ENCODE measurements at places on chromosomes 2 and 18.
A peak's percentile ranks its signal among the peaks of the same experiment; 100 is the strongest.

DNA sequence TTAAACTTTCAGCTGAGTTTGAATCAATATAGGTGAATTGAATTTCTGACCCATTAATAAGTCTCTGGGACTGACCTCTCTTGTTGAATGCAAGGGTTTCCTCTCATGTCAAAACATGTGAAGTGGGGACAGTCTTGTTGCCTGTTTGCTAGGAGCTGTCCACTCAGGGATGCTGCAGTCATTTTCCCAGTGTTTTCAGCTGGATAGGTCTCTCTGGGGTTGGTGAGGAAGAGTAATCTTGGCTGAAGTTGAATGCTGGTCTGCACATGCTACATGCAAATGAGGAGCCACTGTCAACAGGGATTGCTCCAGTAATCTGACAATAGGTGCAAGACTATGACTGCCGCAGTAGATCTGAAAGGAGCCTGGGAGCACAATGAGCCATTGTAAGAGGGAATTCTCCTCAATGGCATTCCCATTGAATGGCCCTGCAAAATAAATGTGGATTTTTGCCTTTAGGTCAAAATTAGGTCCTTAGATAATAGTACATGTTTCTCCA lies 34.1 kb upstream of the IL1RL1 start:
- no peak for DNase-seq

DNA sequence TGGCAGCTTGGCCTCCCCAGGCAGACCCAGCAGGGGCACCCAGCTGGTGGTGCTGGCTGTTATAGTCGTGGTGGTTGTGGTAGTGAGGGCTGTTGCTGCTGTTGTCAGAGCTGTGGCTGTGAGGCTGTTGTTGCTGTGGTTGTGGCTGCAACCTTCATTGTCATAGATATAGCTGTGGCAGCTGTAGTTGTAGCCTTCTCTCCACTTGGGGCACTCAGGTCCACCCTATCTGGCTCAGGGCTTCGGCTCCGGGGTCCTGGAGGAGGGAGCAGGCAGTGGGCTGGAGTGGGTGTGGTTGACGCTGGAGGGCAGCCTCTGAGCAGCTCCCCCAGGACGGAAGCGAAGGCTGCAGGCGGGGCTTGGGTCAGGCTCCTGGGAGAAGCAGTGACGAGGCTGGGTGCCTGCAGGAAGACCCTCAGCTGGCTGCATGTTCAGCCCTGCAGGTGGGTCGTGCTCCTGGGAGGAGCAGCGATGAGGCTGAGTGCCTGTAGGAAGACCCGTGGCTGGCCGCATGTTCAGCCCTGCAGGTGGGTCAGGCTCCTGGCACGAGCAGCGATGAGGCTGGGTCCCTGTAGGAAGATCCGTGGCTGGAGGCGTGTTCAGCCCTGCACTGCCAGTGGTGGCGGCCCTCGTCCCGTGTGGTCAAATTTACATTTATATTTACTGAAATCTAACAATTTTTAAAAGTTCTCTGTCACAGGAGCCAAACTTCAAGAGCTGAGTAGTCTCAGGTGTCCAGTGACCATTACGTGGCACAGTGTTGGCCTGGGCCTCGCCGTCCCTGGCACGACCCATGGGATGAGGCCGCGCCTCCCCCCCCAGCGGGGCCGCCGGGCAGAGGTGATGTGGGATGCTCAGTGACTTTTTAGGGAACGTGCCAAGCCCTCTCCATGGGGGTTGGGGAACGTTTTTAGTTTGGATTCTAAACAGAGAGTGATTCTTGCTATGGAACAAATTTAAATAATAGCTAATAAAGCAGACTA lies 79.2 kb upstream of the PXDN start:
- peak; percentile 28 for DNase-seq

DNA sequence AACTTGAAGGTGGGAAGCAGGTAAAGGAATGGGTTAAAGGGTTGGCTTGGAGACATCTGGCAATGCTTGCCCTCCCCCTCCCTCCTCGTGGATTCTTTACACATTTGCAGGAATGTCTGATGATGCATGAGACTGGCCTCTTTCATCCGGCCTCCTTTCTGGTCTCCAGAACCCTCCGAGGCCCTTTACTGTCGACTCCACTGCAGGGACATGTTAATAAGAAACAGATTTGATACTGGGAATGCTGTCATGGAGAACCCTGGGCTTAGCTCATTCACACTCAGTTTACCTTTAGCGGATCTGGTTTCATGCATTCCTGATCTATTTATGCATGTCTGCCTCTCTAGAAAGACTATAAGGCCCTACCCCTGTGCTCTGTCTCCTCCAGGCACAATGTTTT lies 238.7 kb downstream of the TGIF1 start:
- no peak for DNase-seq

DNA sequence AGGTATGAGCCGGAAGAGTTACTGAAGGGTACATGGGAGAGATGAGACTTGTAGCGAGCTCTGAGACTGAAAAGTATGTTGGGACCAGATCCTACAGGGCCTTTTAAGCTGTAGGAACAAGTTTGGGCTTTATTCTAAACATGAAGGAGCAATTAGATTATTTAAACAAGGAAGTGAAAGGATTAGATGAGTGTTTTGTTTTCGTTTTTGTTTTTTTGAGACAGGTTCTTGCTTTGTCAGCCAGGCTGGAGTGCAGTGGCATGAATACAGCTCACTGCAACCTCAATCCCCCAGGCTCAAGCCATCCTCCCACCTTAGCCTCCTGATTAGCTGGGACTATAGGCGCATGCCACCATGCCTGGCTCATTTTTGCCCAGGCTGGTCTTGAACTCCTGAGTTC lies 110.7 kb downstream of the C1D start:
- no peak for DNase-seq

GRCh38 chr2:28178946-28179345 lies 213.7 kb upstream of the FOSL2 start:
- no peak for DNase-seq

- DNase-seq: no peak
These were observed 310.0 kb downstream of the CNTNAP5 start for GRCh38 chr2:124335058-124335457.

DNA sequence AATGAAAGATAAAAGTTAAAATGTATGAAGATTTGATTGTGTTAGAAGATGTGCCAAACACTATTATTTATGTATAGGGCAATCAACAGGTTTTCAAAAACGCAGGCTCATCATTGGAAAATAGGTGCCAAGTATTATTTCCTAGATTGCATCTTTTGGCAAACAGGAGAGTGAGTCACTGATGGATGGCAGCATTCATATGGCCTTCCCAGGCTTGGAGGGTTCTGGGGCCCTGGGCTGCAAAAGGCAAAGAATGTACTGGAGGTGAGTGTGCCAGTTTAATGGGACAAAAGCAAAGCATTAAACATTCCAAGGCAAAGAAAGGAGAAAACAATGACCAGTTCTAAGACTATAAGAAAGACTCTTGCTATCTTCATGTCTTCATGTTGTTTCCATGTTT lies 379.4 kb downstream of the RIT2 start:
- DNase-seq: no peak

- DNase-seq: no peak
These were observed 139.6 kb upstream of the PELI1 start for GRCh38 chr2:64283641-64284361.

DNA sequence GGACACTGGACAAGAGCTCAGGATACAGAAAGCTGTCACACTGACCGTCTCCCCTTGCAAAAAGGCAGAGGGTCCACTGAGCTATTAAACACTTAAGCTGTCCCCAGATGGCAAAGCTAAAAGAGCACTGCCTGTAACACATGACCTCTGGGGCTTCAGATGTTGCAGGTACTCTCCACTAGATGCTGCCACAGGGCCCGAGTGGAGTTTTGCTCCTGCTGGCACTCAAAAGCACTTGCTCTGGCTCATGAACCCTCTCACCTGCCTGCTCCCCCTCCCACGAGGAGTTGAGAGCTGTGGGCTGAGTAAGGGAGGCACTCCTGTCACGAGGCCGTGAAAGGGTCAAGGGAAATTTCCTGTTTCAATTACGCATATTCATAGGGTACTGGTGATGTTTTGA lies 227.9 kb downstream of the PRKCE start:
- DNase-seq: no peak

GRCh38 chr18:22552899-22553460 lies 135.3 kb upstream of the CTAGE1 start:
- no peak for DNase-seq

DNA sequence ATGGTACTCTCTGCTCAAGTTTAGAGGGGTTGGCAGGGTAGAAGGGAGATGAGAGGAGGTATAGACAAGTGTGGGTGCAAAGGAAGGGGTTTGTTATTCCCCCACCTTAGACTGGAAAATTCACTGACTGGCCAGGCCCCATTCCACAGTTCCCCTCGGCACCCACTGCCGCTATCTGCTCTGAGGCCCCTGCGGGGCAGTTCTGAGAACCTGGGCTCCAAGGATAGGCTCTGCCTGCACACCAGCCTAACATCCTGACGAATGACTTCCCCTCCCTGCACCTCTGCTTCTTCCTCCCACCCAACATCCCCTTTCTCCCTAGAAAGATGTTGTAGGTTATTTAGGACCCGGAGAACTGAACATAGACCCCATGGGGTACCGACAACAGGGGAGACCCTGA lies 303.9 kb upstream of the HDAC4 start:
- DNase-seq: no peak

- no peak for DNase-seq
These were observed 11.9 kb downstream of the ADRA2B start for GRCh38 chr2:96104487-96104861.

DNA sequence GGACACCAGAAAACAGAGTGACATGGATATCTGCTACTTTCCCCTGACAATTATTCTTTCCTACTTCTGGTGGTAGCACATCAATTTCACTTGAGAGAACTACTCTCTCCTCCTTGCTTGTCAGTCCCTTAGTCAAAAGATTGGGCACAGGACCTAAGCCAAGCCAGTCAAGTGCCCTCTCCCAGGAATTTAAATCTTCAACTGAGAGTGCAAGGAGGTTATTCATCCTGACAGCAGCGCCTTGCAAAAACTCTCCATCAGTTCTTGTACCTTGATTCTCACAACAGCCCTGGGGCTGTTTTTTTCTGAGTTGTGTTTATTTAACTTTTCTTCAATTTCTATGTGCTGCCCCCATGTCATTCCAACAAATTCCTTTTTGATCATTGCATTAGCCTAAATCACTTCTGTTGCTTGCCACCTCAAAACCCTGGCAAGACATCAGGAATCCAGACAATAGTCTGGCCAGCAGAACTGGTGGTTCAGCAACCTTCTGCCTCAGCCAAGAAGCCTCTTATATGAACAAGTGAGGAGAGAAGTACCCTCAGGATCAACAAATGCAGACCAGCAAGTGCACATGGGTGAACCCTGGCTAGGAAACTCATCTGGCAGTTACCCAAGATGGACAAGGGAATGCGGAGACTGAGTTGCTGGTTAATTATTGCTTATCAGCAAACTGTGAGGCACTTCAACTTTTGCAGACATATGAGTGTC lies 19.4 kb downstream of the COL4A3 start:
- no peak for DNase-seq

DNA sequence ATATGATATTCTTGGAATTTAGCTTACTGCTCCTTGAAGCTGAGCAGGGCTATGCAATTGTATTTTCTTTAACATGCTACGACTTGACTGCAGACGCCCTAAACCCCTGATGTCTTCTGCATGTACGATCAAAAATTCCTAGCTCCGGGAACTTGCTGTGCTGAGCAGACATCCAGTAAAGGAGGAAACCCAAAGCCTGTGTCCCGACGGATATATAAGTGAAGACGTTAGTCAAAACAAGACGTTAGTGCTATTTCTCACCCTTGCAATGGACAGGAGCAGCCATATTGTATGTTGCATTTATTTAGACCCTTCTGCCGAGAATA lies 51.5 kb downstream of the SETBP1 start:
- DNase-seq: no peak

DNA sequence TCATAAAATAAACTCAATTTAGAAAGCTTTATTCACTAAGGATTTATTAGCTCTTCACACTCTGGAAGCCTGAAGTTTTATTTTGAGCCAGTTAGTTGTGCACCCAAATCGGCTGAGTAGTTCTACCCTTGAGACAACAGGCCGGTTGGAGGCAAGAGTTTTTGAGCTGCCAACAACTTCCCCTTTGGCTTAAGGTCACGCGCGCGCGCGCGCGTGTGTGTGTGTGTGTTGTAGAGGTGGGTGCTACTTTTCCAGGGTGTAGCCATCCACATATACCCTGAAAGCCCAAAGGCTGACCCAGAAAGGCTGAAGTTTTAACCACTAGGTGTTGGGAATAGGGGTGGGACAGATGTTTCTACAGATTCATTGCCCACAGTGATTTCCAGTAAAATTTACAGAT lies 150.2 kb upstream of the LHCGR start:
- DNase-seq: no peak

- no peak for DNase-seq
These were observed 26.2 kb downstream of the ATAD2B start for GRCh38 chr2:23900541-23901322.

DNA sequence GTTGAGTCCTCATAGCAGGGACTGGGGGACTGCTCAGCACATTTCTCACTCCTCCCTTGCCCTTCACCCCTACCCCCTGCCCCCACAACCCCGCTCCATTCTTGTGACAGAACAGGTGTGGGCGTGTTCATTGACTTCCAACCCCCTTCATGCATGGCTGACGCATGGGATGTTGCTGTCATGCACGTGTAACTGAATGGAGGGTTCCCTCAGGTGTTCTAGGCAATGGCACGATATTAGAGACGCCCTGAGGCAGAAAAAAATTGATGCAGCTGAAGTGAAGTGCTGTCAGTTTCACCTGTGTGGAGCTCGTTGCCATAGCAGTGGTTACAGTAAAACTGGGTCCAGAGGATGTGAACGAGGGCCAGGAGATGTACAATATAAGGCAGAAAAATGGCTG lies 6.5 kb upstream of the THOC1 start:
- DNase-seq: no peak

- DNase-seq: no peak
These were observed 208.9 kb downstream of the ZEB2 start for GRCh38 chr2:144310889-144311608.

- DNase-seq: no peak
These were observed 9.5 kb downstream of the KCNG2 start for GRCh38 chr18:79806976-79807841.

DNA sequence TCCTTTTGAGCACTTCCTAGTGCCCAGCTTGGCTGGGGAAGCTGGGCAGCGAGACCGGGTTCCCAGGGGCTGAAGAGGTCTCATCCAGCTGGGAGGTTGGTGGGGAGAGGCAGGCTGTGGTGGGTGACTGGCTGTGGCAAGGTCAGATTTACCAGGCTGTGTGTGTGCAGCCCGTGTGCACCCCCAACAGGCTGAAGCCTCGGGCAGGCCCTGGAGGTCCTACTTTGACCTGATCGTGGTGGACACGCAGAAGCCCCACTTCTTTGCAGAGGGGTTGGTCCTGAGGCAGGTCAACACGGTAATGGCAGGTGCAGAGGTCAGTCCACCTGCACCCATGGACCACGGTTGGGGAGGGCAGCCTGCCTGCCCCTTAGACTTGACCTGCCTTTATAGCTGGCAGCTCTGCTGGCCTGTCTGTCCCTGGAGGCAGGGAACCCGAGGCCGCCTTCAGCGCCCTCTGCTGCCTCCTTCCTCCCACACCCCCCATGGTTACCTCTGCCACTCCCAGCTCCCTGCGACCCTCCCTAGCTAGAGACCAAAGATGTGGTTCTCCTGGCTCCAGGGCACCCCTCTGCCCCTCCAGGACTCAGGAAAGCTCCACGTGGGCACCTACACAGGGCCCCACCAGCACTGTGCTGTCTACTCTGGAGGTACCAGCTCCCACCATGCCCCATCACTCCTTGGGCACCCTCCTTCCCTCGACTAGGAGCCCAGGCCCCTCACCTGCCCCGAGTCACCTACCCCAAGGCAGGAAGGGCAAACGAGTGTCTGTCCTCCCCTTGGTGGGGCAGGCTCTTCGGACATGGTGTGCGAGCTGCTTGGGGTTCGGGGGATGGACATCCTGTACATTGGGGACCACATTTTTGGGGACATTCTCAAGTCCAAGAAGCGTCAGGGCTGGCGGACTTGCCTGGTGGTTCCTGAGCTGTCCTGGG lies 4.0 kb downstream of the NT5DC4 start:
- peak; percentile 22 for DNase-seq

GRCh38 chr2:150051004-150051403 lies 436.5 kb downstream of the RND3 start:
- no peak for DNase-seq

Measured in NT2/D1 (cell line).